ENCODE measurements at places on chromosomes 2 and 18. TPM values are rescaled to one million over a fixed set of nuclear protein-coding genes. Genes with fewer than 3 reads are reported as not detected.

DNA sequence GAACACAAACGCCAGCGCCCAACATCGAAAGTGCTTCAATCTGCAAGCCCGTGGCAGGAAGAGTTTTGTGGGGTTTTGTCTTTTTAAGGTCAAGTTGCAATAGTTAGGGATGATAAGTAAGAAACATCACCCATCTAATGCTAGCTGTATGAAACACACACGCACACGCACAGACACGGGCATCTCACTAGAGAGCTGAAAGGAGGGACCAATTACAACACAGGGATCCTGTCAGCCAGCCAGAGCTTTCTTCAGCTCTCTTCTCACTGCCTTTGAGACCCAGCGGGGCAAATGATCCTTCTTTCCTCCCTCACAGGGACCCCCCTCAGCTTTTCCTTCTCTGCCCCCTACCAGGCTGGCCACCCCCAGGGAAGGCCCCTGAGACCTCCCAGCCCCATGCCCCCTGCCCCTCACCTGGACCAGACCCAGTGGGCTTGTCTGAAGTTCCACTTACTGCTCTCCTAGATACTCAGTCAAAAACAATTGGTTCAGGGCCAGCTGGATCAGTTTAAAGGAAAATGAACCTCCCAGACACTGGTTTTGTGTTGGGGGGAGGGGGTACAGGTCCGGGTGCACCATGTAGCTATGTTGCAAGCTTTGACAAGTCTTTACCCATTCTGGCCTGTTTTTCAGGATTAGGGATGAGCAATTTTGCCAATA is 17.9 kb downstream of the CYP26B1 start:
- no peak for DNase-seq

The STK11IP gene
- 26.1 TPM for total RNA-seq

GRCh38 chr2:3793249-3793648 is 89.9 kb downstream of the DCDC2C start:
- DNase-seq = no peak

- DNase-seq = no peak
These were observed 122.8 kb upstream of the COL5A2 start for GRCh38 chr2:189302274-189302948.

DNA sequence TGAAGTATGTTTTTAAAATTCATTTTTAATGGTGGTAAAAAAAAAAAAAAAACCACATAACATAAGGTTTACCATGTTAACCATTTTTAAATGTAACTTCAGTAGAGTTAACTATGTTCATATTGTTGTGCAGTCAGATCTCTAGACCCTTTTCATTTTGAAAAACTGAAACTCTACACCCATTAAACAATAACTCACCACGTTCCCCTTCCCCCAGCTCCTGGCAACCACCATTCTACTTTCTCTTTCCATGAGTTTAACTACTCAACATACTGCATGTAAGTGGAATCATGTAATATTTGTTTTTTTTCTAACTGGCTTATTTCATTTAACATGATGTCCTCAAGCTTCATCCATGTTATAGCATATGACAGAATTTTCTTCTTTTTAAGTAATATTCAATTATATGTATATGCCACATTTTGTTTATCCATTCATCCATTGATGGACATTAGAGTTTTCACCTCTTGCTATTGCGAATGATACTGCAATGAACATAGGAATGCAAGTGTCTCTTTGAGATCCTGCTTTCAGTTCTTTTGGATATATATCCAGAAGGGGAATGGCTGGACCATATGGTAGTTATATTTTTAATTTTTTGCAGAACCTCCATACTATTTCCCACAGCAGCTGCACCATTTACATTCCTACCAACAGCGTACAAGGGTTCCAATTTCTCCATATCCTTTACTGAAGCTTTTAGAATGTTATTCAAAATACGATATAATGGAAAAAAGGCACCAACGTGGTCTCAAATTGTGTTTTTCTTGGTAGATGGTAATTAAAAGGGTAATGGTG is 91.0 kb downstream of the SPTBN1 start:
- DNase-seq = peak; percentile 29

GRCh38 chr2:25566694-25567093 is 106.7 kb downstream of the DTNB start:
- DNase-seq = no peak

The ADD2 gene
- 26.9 TPM for total RNA-seq

Data from activated CD4-positive, alpha-beta T cell treated with anti-CD3 and anti-CD28 coated beads for 36 hours (primary cell).